CD4-positive, alpha-beta T cell treated with Interleukin-4 for 1 hour (primary cell): ENCODE measurements at places on chromosomes 6 and 20.

DNA sequence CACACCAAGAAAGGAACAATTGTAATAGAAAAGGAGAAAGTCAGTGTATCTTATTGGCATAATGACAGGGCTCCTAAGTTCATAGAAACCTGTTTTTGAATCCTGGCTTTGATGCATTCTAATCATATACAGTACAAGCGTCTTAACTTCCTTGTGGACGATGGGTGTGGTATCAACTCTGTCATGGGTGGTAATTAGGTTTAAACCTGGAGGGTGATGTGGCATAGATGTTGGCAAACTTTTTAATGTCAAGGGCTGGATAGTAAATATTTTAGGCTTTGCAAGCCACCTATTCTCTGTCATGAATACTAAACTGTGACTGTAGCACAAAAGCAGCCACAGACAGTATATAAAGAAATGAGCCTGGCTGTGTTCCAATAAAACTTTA is 138.7 kb upstream of the EDN1 start:
- no peak for DNase-seq

GRCh38 chr6:134959603-134960002 is 9.7 kb upstream of the ALDH8A1 start:
- no peak for DNase-seq

- DNase-seq: no peak
These were observed 26.4 kb upstream of the PAQR8 start for GRCh38 chr6:52335576-52335975.

- DNase-seq: no peak
These were observed 954 bp upstream of the BLCAP start for GRCh38 chr20:37528446-37529213.

- no peak for DNase-seq
These were observed 46.8 kb downstream of the CEP43 start for GRCh38 chr6:167045828-167046580.

DNA sequence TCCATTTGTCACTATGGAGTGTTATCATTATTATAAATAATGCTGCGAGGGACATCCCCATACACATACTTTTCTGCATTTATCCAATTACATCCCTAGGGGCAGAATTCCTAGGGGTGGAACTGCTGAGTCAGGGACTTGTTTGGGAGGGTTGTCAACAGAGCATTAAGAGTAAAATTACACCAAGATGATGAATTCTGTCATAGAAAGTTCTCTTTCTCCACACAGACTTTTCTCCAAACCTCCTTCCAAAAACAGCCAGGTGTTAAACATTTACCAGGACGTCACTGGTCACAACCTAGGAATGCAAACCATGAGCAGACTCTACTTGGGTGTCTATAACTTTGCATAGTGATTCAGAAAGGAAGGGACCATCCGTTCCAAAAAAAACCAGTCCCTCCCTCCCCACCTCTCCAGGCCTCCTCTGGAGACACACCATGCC is 95.5 kb downstream of the PRND start:
- peak; percentile 9 for DNase-seq

- no peak for DNase-seq
These were observed 46.7 kb upstream of the SUPT3H start for GRCh38 chr6:45424451-45424861.

- DNase-seq: no peak
These were observed 54.6 kb downstream of the GJA10 start for GRCh38 chr6:89948876-89949275.

- no peak for DNase-seq
These were observed 95.7 kb downstream of the YTHDF1 start for GRCh38 chr20:63119963-63120807.

DNA sequence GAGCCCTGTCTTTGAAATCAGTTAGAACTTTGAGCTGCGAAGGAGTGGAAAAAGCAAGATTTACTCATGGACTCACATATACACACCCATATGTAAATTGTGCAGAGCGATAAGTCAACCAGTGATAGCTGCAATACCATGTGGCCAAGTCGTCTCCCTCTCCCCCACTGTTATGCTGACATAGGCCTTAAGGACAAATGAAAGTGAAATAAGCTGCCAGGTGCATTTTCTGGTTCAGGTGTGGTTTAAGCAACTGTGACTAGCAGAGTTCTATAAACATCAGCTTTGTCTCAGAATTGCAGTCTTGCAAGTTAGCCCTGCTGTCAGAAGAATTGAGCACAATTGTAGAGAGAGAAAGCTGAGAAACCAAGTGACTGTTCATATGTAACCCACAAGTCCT is 9.6 kb downstream of the FAM83B start:
- DNase-seq: no peak

DNA sequence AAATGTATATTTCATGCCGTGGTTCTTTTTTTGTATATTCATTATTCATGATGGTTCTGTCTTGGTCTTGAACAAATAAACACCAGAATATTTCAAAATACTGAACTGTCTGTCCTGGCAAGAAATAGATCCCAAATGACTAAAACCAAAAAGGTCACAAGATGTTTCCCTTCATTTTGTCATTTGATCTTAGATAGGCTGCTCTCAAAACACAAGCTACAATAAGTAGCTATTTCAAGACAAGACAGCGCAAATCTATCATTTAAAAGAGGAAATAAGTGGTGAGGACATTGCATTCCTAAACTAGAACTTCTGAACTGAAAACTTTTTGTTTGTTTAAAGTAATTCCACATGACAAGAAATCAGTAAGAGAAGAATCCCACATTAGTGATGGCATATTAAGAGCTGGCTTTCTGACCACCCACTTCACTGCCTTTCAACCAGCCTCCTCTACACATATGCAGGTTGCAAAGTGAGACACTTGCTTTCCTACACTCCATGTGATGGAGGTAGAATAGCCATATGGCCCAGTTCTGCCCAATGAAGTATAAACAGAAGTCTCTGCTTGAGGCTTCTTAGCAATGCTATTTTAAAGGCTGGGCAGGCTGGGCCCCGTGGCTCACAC is 54.4 kb upstream of the CCDC28A start:
- DNase-seq: no peak

- DNase-seq: no peak
These were observed 109.0 kb downstream of the PRND start for GRCh38 chr20:4830696-4831095.

DNA sequence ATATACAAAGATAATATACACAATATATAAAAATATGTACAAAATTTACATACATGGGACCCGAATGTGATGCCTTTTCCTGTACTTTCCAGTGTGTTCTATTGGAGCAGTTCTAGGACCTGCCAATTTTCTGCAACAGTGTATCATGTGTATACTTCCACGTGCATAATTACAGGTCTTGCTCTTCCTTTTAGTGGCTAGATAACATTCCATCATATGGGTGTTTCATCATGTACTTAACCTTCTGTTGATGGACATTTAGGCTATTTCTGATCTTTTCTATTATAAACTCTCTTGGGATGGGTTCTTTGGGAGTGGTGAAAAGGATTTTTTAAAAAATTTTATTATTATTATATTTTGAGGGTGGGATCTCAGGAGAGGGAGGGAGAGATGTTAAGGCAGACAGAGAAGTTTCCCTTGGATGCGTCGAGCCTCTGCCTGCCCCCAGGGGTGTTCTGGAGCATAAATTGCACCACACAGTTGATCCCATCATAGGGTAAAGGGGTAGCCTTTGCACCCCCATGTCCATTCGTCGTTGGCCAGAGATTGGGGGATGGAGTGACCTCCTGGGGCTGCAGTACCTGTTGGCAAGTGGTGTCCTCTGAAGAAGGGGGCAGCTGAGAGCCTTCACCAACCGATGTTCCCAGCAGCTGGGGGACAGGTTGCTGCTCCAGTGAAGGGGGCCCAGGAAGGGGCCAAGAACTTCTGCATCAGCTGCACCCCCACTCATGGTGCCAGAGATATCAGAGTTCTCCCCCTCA is 110.3 kb downstream of the TOX2 start:
- no peak for DNase-seq

DNA sequence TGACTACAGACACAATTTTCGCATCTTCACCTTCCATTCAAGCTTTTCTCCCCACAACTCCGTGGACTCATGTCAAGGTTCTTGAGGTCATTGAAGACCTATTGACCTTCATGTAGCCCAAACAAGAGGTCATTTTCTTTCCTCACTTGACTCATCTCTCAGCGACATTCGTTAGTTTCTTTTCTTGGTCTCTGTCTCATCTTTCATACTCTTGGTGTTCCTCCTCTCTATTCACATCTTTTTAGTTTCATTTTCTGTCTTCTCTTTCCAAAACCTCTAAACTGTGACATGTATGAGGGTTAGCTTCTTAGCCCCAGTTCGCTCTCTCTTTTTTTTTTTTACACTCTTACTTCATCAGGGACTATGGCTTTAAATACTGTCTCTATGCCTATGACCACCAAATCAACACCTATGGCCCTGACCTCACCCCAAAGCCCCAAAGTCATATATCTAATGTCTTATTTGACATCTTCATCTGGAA is 128.6 kb upstream of the BACH2 start:
- no peak for DNase-seq

GRCh38 chr6:158284876-158285655 is 27.2 kb upstream of the TULP4 start:
- DNase-seq: no peak
